ENCODE measurements at places on chromosomes 1 and 21. TPM values are rescaled to one million over a fixed set of nuclear protein-coding genes. Genes with fewer than 3 reads are reported as not detected.
A peak's percentile ranks its signal among the peaks of the same experiment; 100 is the strongest.

The USP1 gene
- 52.5 TPM for total RNA-seq

DNA sequence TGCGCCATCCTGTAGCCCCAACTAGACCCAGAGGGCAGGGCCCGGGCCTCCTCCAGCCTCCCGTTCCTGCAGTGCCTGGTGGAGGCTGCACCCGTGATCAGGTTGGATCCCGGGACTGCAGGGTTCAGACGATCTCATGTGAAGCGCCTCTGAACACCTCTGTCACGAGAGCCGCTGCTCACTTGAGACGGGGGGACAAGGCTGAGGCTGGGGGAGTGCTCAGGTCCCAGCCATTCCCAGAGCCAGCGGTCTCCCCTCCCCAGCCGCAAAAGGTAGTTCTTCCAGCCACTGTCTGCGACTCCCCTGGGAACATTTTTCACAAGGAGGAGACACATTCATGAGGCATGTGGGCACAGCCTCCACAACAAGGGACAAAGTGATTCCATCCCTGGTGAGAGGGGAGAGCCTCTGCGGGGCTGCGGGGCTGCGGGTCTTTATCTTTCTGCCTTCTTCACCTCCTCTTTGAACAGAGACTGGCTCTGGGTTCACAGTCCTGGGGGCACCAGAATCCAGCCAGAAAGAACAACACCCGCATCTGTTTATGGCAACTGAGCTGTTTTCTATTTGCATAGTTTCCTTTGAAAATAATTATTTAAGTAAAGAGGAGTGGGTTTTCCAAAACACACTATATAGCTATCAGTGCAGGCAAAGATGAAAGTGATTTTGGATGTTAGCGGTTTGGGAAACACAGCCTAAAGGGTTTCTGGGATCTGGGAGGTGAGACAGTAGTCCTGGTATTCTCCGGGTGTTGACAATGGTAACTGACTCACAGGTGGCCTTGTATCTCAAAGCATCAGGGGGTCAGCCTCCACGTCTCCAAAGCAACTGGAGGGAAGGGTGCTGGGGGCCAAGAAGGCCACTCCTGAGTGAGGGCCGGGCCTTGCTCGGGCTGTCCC, 13.0 kb upstream of the LDLRAP1 start:
- no peak for DNase-seq
- H3K4me3 ChIP-seq: no peak overlapping the region
- H3K4me1 ChIP-seq: no peaks in the 10 kb centered on the region
- H3K36me3 ChIP-seq: no peaks in the 10 kb centered on the region
- no peaks in the 10 kb centered on the region for H3K27me3 ChIP-seq

The FAM177B gene
- total RNA-seq: not detected

GRCh38 chr1:8520483-8520966, 202.6 kb downstream of the SLC45A1 start:
- H3K27ac ChIP-seq: no peak overlapping the region
- H3K36me3 ChIP-seq: no peaks in the 10 kb centered on the region
- no peak for DNase-seq
- no peaks in the 10 kb centered on the region for H3K27me3 ChIP-seq

The TEDDM1 gene
- total RNA-seq: not detected

GRCh38 chr1:241596633-241597032, 43.5 kb downstream of the CHML start:
- no peaks in the 10 kb centered on the region for H3K27me3 ChIP-seq
- no peak overlapping the region for H3K27ac ChIP-seq
- peaks cover 4% of the 10 kb centered on the region for H3K4me1 ChIP-seq

DNA sequence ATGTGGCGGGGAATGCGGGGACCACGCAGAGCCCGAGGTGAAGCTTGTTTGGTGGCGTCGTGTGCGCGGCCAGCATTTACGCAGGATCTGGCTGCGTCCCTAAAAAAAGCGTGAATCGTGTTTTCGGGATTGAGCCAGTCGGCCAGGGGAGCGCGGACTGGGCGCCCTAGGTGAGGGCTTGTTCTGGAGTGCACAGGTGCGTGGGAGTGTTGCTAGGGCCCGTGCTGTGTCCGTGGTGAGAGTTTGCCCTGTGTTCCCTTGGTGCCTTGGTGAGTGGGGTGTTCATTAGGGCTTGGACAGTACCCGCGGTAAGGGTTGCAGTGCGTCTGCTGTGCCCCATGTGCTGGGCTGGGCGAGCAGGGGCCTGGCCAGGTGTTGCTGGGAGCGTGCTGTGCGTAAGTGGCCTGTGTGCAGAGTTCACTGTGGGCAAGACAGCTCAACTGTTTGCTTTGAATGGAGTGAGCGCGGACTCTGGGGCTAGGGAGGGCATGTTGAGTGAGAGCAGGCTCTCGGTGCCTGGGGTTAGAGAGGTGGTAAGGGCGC, 673 bp downstream of the CD46 start:
- H3K36me3 ChIP-seq: no peaks in the 10 kb centered on the region
- DNase-seq: no peak
- H3K27me3 ChIP-seq: no peaks in the 10 kb centered on the region
- H3K27ac ChIP-seq: peak overlapping the region; percentile 86
- H3K4me1 ChIP-seq: peaks cover 11% of the 10 kb centered on the region
- peak overlapping the region; percentile 84 for H3K4me3 ChIP-seq

The LRRC53 gene
- not detected for total RNA-seq

The SYCP1 gene
- total RNA-seq: not detected

The NCMAP gene
- total RNA-seq: not detected

The VWA5B1 gene
- not detected for total RNA-seq

DNA sequence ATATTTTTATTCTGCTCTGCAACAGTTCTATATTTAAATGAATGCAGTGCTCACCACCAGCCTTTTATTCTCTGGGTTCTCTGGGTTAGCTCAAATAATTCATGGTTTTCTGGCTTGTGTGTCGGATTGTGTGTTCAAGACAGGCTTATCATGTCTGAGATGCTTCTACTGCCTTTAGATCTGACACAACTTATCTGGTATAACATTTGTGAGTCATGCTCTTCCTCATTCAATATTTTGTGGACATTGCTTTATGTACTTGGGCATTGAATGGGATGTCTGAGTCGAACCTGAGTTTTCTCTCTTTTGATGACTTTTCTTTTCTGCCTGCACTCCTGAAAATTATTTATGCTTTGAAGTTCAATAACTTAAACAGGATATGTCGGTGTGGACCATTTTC, 17.6 kb upstream of the PKP1 start:
- no peaks in the 10 kb centered on the region for H3K36me3 ChIP-seq
- DNase-seq: no peak
- no peak overlapping the region for H3K4me3 ChIP-seq
- no peaks in the 10 kb centered on the region for H3K27me3 ChIP-seq
- no peaks in the 10 kb centered on the region for H3K4me1 ChIP-seq

GRCh38 chr1:17674726-17675500, 80.2 kb upstream of the ACTL8 start:
- H3K27me3 ChIP-seq: no peaks in the 10 kb centered on the region
- no peaks in the 10 kb centered on the region for H3K36me3 ChIP-seq
- no peak overlapping the region for H3K4me3 ChIP-seq
- no peak overlapping the region for H3K27ac ChIP-seq

DNA sequence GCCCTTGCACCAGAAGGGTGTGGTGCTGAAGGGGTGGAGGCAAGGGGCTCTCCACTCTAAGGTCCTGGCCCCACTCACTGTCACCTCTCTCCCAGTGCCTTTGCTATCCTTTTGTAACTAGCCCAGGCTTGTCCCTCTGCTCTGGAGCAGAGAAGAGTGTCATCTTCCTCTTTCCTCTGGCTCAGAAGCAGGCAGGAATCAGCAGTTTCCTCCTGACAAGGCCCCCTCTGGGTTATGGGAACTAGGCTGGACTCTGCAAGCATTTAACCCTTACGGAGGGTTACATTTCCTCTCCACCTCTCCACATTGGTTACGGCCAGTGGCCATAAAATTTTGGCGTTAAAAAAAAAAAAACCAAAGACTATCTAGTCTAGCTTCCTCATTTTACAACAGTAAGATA, 30.4 kb downstream of the PLXNA2 start:
- no peaks in the 10 kb centered on the region for H3K4me1 ChIP-seq
- no peaks in the 10 kb centered on the region for H3K36me3 ChIP-seq
- no peak for DNase-seq
- H3K27ac ChIP-seq: no peak overlapping the region
- H3K27me3 ChIP-seq: peaks cover 3% of the 10 kb centered on the region
- no peak overlapping the region for H3K4me3 ChIP-seq

- peaks cover 64% of the 10 kb centered on the region for H3K4me1 ChIP-seq
- H3K36me3 ChIP-seq: peaks cover 2% of the 10 kb centered on the region
- DNase-seq: no peak
- no peak overlapping the region for H3K27ac ChIP-seq
These were observed 26.5 kb downstream of the SSBP3 start for GRCh38 chr1:54379555-54380289.

- H3K27ac ChIP-seq: no peak overlapping the region
- no peaks in the 10 kb centered on the region for H3K4me1 ChIP-seq
- H3K27me3 ChIP-seq: no peaks in the 10 kb centered on the region
- DNase-seq: no peak
These were observed 103.0 kb downstream of the PTGS2 start for GRCh38 chr1:186577216-186577615.

- no peak overlapping the region for H3K27ac ChIP-seq
- peaks cover 10% of the 10 kb centered on the region for H3K4me1 ChIP-seq
- H3K4me3 ChIP-seq: no peak overlapping the region
These were observed 14.2 kb downstream of the KCNA2 start for GRCh38 chr1:110591956-110592355.

DNA sequence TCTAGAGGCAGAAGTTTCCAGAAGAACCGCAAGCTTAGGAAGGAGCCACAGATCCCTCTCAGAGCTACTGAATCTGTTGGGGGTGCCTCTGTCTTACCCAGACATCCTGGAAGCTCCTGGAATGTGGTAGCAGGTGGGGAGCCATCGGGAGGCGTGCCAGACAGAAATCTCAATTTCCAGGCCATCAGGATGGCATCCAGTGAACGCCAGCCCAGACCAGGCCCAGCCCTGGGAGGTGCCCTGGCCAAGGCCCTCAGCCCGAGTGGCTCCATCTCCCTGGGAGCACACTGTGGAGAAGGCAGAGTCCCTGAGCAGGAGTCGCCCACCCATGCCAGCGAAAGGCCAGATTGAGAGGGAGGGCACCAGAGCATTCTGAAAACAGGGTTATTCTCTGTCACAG, 2.5 kb downstream of the ABCA4 start:
- H3K27me3 ChIP-seq: peaks cover 8% of the 10 kb centered on the region
- no peak overlapping the region for H3K27ac ChIP-seq
- H3K36me3 ChIP-seq: no peaks in the 10 kb centered on the region
- no peak for DNase-seq
- H3K4me3 ChIP-seq: no peak overlapping the region

DNA sequence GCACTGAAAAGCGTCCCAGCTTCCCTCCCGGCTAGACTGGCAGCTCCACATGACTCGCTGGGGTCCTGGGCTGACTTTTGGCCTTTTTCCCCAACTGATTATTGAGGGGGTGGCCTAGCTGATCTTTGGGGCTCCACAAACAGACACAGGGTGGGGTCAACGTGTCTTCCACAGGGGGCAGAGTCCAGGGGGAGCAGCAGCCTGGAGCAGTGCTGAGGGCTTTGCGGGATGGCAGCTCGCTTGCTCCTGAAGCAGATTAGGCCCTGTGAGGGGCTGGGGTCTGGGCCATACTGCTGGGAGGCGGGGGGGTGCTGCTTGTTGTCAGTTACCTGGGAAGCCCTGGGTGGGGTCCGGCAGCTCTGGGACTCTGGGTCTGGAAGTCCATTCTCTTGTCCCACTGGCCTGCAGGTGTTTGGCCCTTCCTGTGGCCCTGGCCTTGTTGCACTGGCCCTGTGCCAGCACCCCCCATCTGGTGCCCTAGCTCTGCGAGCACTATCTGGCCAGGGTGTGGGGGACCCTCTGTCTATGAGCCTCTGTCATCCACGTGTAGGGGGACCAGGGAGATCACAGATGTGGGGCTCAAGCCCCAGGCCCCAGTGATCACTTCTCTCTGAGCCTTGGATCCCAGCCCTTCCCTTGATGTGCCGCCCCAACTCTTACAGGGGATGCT, 12.3 kb upstream of the HES5 start:
- H3K4me1 ChIP-seq: peaks cover 8% of the 10 kb centered on the region
- no peak for DNase-seq
- H3K36me3 ChIP-seq: no peaks in the 10 kb centered on the region
- H3K27ac ChIP-seq: no peak overlapping the region
- H3K4me3 ChIP-seq: no peak overlapping the region

GRCh38 chr21:37967036-37967435, 50.8 kb upstream of the KCNJ6 start:
- H3K27ac ChIP-seq: no peak overlapping the region
- no peaks in the 10 kb centered on the region for H3K4me1 ChIP-seq
- no peak overlapping the region for H3K4me3 ChIP-seq
- no peaks in the 10 kb centered on the region for H3K36me3 ChIP-seq
- no peaks in the 10 kb centered on the region for H3K27me3 ChIP-seq

DNA sequence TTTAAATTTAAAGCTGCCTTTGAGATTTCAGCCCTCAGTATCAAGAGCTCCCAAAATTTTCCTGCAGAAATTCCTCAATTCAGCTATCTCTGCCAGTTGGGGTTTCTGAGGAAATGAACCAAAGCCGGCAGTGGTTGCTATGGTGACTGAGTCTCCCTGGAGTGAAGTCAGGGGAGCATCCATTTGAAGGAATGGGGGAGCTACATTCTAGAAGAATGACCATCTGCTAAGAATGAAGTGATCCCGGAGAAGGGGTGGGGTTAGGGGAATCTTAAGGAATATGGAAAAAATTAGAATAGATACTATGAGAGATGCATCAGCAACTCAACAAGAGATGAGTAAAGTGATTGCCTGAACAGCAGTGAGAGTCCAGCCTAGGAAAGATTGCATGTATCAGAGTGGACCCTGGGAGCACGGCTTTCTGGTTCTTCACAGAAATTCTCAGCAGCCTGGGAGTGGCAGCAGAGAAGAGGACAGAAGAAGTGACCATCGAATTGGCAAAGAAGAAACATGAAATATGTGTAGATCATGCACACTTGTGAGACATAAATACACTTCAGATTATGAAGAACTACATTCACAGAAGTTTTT, 94.7 kb downstream of the CHD1L start:
- no peak for DNase-seq
- no peaks in the 10 kb centered on the region for H3K36me3 ChIP-seq
- no peaks in the 10 kb centered on the region for H3K27me3 ChIP-seq
- H3K4me3 ChIP-seq: no peak overlapping the region

GRCh38 chr1:51372561-51372960, 42.2 kb upstream of the TTC39A start:
- H3K27me3 ChIP-seq: no peaks in the 10 kb centered on the region
- H3K4me3 ChIP-seq: no peak overlapping the region
- H3K4me1 ChIP-seq: no peaks in the 10 kb centered on the region
- H3K36me3 ChIP-seq: peaks cover 15% of the 10 kb centered on the region
- no peak overlapping the region for H3K27ac ChIP-seq

The NBPF12 gene
- 7.3 TPM for total RNA-seq

The CLCA4 gene
- 0.05 TPM for total RNA-seq

The AQP10 gene
- not detected for total RNA-seq

The SPAG17 gene
- not detected for total RNA-seq

The HMGCS2 gene
- total RNA-seq: 0.49 TPM

GRCh38 chr1:173789841-173790240, 34.6 kb upstream of the DARS2 start:
- no peaks in the 10 kb centered on the region for H3K27me3 ChIP-seq
- no peak overlapping the region for H3K4me3 ChIP-seq
- H3K4me1 ChIP-seq: no peaks in the 10 kb centered on the region
- H3K36me3 ChIP-seq: peaks cover 3% of the 10 kb centered on the region

The GBP7 gene
- not detected for total RNA-seq

- H3K4me3 ChIP-seq: no peak overlapping the region
- no peaks in the 10 kb centered on the region for H3K36me3 ChIP-seq
- DNase-seq: no peak
- no peaks in the 10 kb centered on the region for H3K27me3 ChIP-seq
These were observed 61.0 kb upstream of the C8B start for GRCh38 chr1:57026624-57027354.

The SPRR3 gene
- not detected for total RNA-seq

The C1QTNF12 gene
- total RNA-seq: 0.96 TPM

Measured in GM12878 (cell line).